CMK (cell line): ENCODE measurements at places on chromosomes 7 and 10.

- DNase-seq: no peak
These were observed 148.6 kb downstream of the CYP26A1 start for GRCh38 chr10:93222211-93222754.

DNA sequence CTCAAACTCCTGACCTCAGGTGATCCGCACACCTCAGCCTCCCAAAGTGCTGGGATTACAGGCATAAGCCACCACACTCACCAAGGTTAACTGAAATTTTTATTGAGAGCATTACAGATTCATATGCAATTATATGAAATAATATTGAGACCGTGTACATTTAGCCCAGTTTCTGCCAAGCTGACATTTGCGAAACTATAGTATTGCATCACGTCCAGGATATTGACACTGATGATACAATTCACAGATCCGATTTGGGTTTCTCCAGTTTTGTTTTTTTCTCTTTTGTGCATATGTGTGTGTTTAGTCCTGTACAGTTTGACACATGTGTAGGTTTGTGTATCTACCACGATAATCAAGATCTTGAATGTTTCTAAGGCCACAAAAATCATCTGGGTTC, 627.9 kb upstream of the FOXK1 start:
- no peak for DNase-seq

DNA sequence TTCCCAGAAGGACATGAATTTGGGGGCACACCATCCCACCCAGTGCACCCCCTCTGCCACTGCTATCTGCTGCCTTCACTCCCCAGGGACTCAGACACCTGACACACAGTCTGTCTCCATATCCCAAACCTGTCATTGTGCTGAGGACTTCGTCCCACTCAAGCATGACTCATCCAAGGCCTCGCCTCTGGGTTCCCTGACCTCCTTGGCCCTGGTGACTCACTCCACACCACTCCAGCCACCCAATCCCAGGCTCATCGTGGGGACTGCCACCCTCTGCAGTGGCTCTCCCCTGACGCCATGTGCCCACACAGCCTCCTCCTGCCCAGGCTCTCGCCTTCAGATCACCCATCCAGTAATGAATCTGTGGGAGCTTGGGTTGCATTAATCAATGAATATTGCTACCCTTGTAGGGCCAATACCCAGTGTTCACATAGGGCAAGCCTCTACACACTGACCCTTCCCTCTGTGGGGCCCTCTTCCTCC, 6.6 kb upstream of the INSIG1 start:
- DNase-seq: no peak

DNA sequence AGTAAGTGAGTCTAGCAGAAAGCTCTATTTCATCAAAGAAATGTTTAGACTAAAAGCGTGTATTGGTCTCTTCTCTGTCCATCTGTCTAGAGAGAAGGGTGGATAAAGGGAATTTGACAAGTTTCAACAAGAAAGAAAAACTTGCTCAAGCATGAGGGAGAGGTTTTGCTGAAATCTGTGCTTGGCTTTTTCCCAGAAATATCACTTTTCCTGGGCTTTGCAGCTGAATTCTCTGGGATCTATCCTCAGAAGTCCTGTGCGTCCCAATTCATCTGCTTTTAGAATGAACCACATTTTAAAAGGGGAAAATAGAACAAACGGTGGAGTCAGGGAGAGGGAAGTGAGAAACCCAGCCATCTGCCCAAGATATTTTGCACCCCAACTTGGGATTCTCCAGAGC, 59.6 kb upstream of the CELF2 start:
- no peak for DNase-seq

- no peak for DNase-seq
These were observed 65.8 kb downstream of the POU6F2 start for GRCh38 chr7:39043531-39043930.

DNA sequence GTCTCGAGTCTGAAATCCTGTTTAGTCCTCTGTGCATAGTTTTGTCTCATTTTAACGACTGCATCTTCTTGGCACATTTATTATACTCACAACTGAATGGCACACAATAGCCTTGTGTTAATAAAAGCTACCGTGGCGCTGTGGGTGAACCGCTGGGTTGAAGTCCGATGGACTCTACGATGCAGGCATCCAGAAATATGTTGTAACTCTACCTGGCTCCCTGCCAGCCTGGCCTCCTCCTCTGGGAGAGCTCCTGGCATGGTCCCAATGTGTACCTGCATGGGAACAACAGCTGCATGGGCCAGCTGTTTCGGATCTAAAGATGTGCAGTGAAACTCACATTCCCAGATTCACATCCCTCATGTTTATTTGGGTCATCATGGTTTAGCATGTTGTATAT, 3.7 kb upstream of the DPYSL4 start:
- DNase-seq: no peak

- DNase-seq: no peak
These were observed 44.8 kb upstream of the FAM133B start for GRCh38 chr7:92634924-92635519.

GRCh38 chr7:28076423-28077200, 104.0 kb downstream of the JAZF1 start:
- DNase-seq: no peak

- DNase-seq: no peak
These were observed 29.7 kb downstream of the TMEM270 start for GRCh38 chr7:73890555-73891147.

DNA sequence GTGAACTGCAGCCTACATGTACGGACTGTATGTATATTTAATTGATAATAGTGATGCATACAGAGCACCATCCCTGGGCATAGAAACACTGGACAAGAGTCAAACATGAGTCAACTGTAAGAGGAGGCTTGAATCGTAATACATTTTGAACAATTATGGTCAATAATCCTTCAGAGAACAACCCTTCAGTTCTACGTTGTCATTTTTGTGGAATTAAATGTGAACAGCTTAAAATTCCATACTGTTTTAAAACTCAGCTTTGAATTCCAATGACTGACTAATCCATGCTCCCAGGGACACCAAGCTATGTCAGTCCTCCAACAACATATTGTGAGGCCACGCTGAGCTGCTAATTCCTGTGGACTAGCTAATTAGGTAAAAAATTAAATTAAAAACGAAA, 41.5 kb upstream of the KMT2E start:
- no peak for DNase-seq

DNA sequence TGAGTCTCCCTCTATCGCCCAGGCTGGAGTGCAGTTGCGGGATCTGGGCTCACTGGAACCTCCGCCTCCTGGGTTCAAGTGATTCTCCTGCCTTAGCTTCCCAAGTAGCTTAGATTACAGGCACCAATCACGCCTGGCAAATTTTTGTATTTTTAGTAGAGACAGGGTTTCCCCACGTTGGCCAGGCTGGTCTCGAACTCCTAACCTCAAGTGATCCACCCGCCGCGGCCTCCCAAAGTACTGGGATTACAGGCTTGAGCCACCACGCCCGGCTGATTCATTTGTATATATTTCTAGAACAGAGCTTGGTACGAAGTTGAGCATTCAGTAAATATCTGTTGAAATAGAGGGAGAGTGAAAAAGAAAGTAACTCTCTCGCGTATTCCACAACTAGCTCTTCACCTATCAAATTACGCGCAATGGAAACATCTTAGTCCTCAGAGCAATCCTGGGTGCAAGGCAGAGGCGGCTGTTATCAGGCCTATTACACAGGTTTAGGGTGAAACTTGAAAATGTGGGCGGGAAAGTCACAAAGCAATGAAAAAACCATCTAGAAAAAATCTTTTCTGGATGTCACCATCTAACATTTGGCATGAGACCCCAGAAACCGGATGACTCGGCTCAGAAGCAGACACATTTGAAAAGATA, 707 bp upstream of the GHITM start:
- DNase-seq: no peak

GRCh38 chr7:17021205-17021604, 139.4 kb upstream of the AGR3 start:
- no peak for DNase-seq

DNA sequence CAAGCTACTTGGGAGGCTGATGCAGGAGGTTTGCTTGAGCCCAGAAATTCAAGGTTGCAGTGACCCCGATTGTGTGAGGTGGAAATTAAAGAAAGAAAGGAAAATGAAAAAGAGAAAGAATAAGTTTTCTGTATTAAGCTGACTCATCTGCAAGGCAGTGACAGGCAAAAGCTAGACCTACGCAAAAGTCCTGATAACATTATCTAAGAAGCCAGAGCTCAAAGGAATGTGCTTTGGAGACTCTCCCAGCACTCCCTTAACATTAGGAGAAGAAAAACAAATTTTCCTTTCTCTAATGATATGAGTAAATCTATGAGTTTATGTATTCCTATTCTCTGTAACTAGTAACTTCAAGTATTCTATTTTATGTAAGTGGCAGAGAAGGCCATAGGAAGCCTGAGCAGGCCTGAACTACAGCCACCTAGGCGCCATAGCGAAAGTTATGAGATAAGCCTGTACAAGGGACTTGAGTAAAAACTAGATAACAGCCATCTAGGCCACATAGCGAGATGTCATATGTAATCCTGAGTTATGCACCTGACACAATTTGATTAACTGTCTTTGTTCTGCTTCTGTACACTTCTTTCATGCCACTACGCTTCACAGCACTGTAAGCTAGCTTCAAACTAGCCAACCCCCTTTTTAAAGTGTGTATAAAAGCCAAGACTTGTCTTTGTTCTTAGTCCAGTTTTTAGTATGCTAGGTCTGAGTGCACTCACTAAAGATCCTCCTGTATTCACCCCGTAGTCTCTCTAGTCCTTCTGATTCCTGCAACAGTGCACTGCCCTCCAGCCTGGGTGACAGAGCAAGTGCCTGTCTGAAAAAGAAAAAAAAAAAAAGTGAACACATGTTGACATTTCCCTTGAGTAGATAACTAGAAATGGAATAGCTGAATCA, 9.4 kb upstream of the ZWINT start:
- DNase-seq: peak; percentile 15

- no peak for DNase-seq
These were observed at the start of gene DGKI for GRCh38 chr7:137846827-137847567. TSS of gene DGKI (minus strand) at chr7:137846974.

DNA sequence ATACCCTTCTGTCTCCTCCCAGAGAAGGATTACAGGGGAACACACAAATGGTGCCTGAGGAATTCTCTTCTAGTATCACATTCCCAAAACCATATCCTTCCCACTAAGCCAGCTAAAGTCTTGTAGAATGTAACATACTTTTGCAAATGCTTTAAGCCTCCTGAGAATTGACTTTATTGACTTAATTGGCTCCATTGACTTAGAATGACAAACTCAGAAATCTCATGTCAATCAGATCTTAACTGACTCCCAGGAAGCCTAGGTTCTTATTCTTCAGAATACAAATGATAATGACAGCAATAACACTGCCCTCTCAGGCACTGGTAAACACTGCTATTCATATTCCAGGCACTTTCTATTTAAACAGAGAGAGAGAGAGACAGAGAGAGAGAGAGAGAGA, 356.9 kb upstream of the PRKCQ start:
- no peak for DNase-seq

DNA sequence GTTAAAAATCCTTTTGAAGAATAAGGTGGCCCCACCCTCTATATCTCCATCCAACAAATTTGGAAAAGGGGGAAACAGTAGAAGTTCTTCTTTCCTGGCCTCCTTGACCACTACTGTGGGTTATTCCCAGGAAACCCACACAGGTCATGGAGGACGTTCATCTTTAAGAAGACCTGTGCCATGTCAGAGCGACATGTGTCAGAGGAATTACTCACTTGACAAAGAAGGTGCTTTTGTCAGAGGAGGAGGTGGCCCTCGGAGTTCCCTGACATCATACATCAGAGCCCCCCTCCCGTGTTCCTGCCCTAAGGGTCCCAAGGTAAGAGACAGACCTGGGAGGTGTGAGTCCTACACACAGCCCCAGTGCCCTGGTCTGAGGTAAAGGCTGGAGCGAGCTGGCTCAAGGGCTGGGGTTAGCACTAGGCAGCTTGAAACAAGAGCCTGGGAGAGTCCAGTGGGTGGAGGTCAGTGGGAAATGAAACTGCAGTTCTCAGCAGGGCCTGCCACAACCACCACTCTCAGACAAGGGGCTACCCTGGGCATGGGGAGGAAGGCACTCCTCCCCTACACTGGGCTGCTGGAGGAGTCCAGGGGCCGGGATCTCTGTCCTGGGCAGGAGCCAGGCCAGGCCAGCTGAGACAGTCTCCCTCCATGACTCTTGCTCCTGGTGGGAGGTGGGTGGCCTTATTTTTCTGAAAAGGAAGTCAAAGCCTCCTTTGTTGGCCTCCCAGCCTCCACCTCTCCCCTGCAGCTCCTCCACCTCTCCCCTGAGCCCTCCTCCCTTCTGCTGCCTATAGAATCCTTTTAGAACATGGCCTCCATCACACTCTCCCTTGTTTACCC, 21.8 kb upstream of the ZMIZ1 start:
- DNase-seq: no peak

DNA sequence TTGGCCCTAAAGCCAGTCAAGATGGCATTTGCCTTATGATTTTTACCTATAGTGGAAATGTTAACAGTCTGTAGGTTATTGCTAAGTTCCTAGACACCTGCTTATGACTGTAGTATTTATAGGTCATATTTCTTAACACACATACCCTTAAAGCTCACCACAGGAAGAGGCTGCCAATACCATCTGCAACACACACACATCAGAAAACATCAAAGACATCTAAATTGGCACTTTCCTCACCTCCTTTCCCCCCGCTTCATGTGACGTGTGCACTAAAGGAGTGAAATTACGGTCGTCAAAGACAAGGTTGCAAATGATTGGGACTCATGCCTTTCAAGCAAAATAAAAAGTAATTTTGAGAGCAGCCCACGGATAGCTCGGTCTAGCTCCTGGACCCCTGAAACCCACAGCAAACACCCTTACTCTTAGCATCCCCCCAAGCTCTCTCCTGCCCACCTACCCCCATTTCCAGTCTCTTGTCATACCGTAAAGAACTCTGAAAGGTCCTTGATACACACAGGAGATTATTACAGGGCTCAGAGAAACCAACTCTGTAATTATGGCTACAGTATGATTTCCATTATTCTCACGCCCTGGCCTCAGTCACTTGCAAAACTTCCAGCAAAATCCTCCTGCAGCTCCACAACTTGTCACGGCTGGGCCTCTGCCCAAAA, 90.5 kb downstream of the PLXNA4 start:
- DNase-seq: no peak

DNA sequence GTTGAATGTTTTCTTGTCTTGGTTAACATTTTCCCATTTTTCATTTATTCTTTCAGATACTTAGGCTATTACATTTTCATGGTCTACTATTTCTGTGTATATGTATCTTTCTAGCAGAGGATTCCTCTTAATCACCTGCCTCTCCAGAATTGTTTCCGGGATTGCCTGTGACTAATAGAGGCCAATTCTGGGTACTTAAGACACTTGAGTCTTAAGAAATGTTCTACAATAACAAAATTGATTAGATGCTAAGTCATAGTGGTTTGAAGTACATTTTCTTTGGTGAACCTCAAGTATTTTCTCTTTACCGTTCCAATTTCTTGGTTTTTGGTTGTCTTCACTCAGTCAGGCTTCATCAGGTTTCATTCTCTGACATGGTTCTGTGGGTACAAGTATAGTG, 26.4 kb downstream of the BBS9 start:
- no peak for DNase-seq

- no peak for DNase-seq
These were observed 317 bp downstream of the PDZD7 start for GRCh38 chr10:101030496-101031127.

- DNase-seq: no peak
These were observed 647.5 kb downstream of the TYW1 start for GRCh38 chr7:67644151-67644550.

- no peak for DNase-seq
These were observed 300.8 kb downstream of the GRID1 start for GRCh38 chr10:86065711-86066251.

GRCh38 chr10:63801166-63801565, 280.0 kb downstream of the REEP3 start:
- DNase-seq: no peak
